ENCODE measurements at places on chromosomes 6 and 20.

- no peak for DNase-seq
- no peaks in the 10 kb centered on the region for H3K27me3 ChIP-seq
- H3K27ac ChIP-seq: no peak overlapping the region
- no peak overlapping the region for H3K4me3 ChIP-seq
These were observed 75.8 kb upstream of the ZFP64 start for GRCh38 chr20:52267418-52267817.

DNA sequence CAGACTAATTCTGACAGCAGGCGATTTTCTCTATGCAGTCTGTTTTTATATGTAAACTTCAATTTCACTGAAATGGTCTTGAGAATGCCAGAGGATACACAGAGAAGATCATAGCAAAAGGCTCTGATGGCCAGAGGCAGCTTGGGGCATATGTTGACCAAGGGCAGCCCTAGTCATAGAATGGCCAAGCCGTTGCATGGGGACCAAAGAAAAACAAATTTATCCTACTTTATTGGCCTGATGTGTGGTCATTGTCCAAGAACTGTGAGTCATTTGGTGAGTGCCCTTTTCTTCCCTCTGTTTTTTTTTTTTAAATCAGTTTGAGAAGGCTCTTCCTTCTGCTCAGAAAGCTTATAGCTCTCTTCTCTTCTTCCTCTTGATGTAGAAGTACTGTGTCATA lies 5.8 kb downstream of the HDGFL1 start:
- H3K4me1 ChIP-seq: no peaks in the 10 kb centered on the region
- H3K36me3 ChIP-seq: no peaks in the 10 kb centered on the region
- no peaks in the 10 kb centered on the region for H3K27me3 ChIP-seq

GRCh38 chr6:47992809-47993208 lies 118.2 kb downstream of the PTCHD4 start:
- H3K27me3 ChIP-seq: no peaks in the 10 kb centered on the region
- H3K36me3 ChIP-seq: peaks cover 48% of the 10 kb centered on the region
- DNase-seq: no peak
- H3K4me3 ChIP-seq: no peak overlapping the region

DNA sequence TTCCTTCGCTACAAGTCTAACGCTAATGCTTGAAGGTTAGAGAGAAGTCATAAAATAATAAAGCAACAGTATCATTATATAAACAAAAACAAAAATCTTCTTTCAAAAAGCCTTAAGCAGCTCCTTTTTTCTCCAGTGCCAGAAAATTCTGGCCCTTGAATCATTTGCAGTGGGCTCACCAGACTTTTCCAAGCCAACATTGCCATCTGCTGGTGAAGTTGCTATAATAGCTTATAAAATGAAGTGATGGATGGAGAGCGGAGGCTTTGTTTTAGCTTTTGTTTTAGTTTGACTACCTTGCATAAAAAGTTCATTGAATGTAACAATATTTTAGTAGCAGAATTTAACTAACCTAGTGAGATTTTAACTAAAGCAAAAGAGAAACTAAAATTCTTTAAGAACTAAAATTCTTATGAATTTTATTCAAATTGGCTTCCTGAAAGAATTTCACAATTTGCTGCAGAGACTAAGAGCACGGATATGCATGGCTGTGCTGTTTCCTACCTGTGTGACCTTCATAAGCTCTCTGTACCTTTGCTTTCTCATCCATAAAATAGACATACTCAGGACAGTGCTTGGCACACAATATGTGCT lies 44.8 kb upstream of the SLC2A12 start:
- no peaks in the 10 kb centered on the region for H3K4me1 ChIP-seq
- H3K36me3 ChIP-seq: no peaks in the 10 kb centered on the region
- H3K27ac ChIP-seq: no peak overlapping the region

- H3K4me1 ChIP-seq: no peaks in the 10 kb centered on the region
- H3K4me3 ChIP-seq: no peak overlapping the region
- DNase-seq: no peak
- H3K27ac ChIP-seq: no peak overlapping the region
- H3K27me3 ChIP-seq: no peaks in the 10 kb centered on the region
These were observed 151.3 kb downstream of the RALGAPA2 start for GRCh38 chr20:20561172-20561571.

DNA sequence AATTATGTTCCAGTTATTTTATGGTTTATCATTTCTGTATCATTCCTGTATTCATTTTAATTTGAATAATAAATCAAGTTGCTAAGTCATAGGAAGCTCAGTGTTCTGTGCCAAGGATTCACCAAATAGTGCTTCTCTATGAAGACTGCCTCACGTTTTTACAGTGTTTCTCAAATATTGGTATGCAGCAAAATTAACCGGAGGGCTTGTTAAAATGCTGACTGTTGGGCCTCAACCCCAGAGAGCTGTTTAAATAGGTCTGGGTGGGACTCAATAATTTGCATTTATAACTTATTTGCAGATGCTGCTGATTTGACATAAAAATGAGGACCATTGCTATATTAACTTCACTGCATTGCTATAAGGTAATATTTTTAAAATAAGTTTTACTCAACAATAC lies 166.7 kb downstream of the TINAG start:
- DNase-seq: no peak
- H3K36me3 ChIP-seq: no peaks in the 10 kb centered on the region
- no peak overlapping the region for H3K27ac ChIP-seq
- no peaks in the 10 kb centered on the region for H3K27me3 ChIP-seq

GRCh38 chr6:157313531-157314467 lies 9.5 kb downstream of the TMEM242 start:
- DNase-seq: no peak
- H3K27ac ChIP-seq: no peak overlapping the region
- no peak overlapping the region for H3K4me3 ChIP-seq

DNA sequence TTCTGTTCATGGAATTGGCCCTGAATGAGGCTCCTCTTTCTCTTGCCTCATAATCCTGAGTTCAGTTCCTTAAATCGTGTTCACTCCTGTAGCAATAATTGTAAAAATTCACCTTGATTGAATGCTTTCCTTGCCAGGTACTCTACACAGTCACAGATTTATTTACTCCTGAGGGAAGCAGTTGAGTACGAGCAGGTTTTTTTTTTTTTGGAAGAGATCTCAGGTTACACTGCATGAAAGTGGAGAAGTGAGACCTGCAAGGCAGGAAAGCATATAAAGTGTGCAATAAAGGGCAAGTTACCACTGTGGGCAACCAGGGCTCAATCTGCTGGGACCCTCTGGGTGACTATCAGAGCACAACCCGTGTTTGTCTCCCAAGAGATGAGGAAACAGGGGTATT lies 93.0 kb upstream of the DOK5 start:
- no peak overlapping the region for H3K4me3 ChIP-seq
- H3K36me3 ChIP-seq: no peaks in the 10 kb centered on the region
- no peak overlapping the region for H3K27ac ChIP-seq
- no peaks in the 10 kb centered on the region for H3K4me1 ChIP-seq

DNA sequence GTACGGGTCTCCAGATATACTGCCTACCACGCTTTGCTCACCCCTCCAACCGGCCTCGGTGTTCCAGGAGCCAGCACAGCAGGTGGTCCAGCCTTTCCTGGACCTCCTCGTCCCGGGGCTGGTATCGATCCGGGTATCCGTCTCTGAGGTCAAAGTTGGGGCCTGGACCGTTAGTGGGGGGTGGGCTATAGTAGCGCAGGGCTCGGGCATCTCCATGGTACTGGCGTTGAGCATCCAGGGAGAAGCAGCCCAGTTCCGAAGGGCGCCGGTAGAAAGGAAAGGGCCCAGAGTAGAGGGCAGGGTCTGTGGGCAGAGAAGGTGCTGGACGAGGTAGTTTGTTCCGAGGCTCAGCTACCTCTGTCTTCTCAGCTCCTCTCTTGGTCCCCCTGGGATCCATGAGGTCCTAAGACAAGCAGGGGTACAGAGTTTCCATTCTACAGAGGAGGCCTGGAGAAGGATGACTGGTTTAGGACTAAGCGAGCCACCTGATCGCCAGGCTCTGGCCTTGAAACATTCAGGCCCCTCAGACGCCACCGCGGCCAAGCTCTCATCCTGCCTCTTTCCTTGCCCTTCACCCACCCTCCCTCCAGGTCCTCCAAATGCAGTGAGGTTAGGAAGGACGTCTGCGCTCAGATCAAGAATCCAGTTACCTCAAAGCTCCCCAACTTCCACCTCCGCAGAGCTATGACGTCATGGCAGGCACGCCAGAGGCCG lies 502 bp downstream of the DXO start:
- DNase-seq: no peak
- peaks cover 32% of the 10 kb centered on the region for H3K4me1 ChIP-seq
- H3K36me3 ChIP-seq: peaks cover 41% of the 10 kb centered on the region

DNA sequence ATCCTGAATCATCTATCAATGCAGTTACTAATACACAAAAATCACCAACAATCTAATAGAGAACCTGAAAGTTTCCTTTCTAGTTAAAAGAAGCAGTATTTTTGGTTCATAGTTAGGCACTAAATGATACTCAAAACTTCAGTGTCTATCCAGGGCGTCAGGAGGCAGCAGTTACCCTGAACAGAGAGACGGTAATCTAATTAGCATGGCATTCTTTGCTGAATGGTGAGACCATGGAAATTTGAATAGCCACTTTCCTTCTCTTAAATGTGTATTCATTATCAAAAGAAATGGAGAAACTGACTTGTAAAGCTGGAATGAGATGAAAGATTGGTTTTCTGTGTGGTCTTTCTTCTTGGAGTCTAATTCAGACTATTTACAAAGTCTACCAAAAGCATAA lies 146.6 kb upstream of the BMP5 start:
- no peak overlapping the region for H3K27ac ChIP-seq
- H3K4me1 ChIP-seq: no peaks in the 10 kb centered on the region
- H3K4me3 ChIP-seq: no peak overlapping the region
- DNase-seq: no peak

DNA sequence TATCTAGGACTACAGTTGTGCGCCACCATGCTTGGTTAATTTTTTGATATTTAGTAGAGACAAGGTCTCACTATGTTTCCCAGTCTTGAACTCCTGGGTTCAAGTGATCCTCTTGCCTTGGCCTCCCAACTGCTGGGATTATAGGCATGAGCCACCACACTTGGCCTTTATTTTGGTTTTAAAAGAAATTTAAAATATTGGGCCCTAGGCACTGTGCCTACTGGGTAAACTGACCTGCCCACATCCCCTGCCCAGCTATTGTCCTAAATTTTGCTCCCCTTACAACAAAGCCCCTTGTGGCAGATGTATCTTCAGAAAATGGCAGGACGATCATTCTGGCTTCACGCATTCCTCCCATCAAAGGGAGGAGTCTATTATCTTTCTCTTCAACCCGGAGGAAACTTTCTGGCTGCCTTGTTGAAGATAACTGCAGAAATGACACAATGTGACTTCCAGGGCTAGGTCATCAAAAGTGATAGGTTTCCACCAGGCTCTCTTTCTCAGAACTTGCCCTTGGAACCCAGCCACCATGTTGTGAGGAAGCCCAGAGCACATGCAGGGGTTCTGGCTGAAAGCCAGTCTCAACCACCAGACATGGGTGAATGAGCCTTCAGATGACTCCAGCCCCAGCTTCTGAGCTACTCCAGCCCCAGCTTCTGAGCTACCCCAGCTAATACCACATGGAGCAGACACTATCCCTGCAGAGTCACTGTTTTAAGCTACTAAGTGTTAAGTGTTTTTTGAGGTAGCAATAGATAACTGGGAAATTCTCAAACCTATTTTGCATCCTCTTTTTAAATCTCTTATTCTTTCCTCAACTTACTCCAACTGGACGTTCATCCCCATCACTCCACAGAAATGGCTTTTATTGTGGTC lies 4.6 kb upstream of the GUCA1B start:
- H3K27ac ChIP-seq: peak overlapping the region; percentile 22
- H3K4me1 ChIP-seq: peaks cover 72% of the 10 kb centered on the region
- no peaks in the 10 kb centered on the region for H3K27me3 ChIP-seq
- DNase-seq: peak; percentile 22
- H3K4me3 ChIP-seq: no peak overlapping the region

- no peaks in the 10 kb centered on the region for H3K36me3 ChIP-seq
- no peaks in the 10 kb centered on the region for H3K27me3 ChIP-seq
- no peaks in the 10 kb centered on the region for H3K4me1 ChIP-seq
These were observed 188.8 kb upstream of the KHDRBS2 start for GRCh38 chr6:62474793-62475192.

DNA sequence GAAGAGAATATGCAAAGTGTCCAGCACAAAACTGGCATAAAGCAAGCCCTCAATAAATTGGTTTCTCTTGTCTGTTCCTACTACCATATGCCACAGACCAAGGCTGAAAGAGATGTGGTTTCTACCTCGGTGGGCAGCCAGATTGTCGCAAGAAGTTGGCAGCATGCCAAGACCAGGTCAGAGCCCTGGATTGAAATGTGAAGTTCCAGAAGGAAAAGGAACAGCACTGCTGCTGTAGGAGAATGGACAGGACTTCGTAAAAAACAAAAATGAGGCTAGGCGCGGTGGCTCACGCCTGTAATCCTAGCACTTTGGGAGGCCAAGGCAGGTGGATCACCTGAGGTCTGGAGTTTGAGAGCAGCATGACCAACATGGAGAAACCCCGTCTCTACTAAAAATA lies 22.1 kb downstream of the MRPL14 start:
- DNase-seq: no peak
- H3K36me3 ChIP-seq: peaks cover 56% of the 10 kb centered on the region
- H3K27me3 ChIP-seq: no peaks in the 10 kb centered on the region
- H3K4me1 ChIP-seq: peaks cover 33% of the 10 kb centered on the region
- no peak overlapping the region for H3K4me3 ChIP-seq
- no peak overlapping the region for H3K27ac ChIP-seq

GRCh38 chr6:109306733-109307132 lies 75.5 kb downstream of the CD164 start:
- H3K27ac ChIP-seq: no peak overlapping the region
- no peak for DNase-seq
- H3K27me3 ChIP-seq: no peaks in the 10 kb centered on the region
- no peaks in the 10 kb centered on the region for H3K4me1 ChIP-seq
- no peak overlapping the region for H3K4me3 ChIP-seq
- H3K36me3 ChIP-seq: no peaks in the 10 kb centered on the region

GRCh38 chr6:111987295-111987694 lies 66.6 kb upstream of the CCN6 start:
- no peak overlapping the region for H3K27ac ChIP-seq
- H3K4me1 ChIP-seq: no peaks in the 10 kb centered on the region
- H3K27me3 ChIP-seq: no peaks in the 10 kb centered on the region
- H3K4me3 ChIP-seq: no peak overlapping the region
- DNase-seq: no peak
- no peaks in the 10 kb centered on the region for H3K36me3 ChIP-seq

GRCh38 chr6:158715330-158716311 lies 65.8 kb downstream of the SYTL3 start:
- H3K27me3 ChIP-seq: no peaks in the 10 kb centered on the region
- H3K27ac ChIP-seq: no peak overlapping the region
- no peak for DNase-seq
- H3K4me1 ChIP-seq: peaks cover 4% of the 10 kb centered on the region
- no peak overlapping the region for H3K4me3 ChIP-seq

DNA sequence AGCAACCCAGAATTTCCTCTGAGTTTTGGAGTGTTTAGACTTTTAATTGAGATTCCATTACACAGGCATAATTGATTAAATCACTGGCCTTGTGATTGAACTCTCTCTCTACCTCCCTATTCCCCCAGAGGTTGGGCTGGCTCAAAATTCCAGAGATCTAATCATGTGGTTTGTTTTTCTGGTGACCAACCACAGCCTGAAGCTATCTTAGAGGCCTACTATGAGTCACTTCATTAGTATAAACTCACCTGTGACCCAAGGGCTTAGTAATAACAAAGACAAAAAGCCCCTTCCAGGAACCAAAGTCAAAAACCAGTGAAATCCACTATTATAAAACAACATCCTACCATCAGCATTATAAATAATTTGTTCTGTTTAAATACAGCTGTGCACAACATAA lies 992.5 kb upstream of the CITED2 start:
- no peak overlapping the region for H3K27ac ChIP-seq
- no peak for DNase-seq
- no peaks in the 10 kb centered on the region for H3K36me3 ChIP-seq
- no peaks in the 10 kb centered on the region for H3K27me3 ChIP-seq
- no peak overlapping the region for H3K4me3 ChIP-seq

All from HepG2 (cell line).